ENCODE measurements at places on chromosomes 5 and 9. TPM values are rescaled to one million over a fixed set of nuclear protein-coding genes. Genes with fewer than 3 reads are reported as not detected.

The GARIN3 gene
- not detected for total RNA-seq

The SARDH gene
- total RNA-seq = 0.71 TPM

The SIT1 gene
- 218 TPM for total RNA-seq

The NOXA1 gene
- 0.80 TPM for total RNA-seq

The TXNDC15 gene
- total RNA-seq = 72.7 TPM

The PCDHGC5 gene
- total RNA-seq = not detected

The PCDHB9 gene
- not detected for total RNA-seq

The FCN2 gene
- total RNA-seq = not detected

The CTSL gene
- 3.9 TPM for total RNA-seq

The C7 gene
- not detected for total RNA-seq

The TLR4 gene
- not detected for total RNA-seq

The SLC4A9 gene
- total RNA-seq = 0.10 TPM

The PCDHA4 gene
- not detected for total RNA-seq

The IFNK gene
- total RNA-seq = not detected

The JAKMIP2 gene
- total RNA-seq = 6.3 TPM

The AJM1 gene
- 8.8 TPM for total RNA-seq

The PCDHGA9 gene
- 0.27 TPM for total RNA-seq

The TSPAN17 gene
- total RNA-seq = 56.1 TPM

The C5orf52 gene
- not detected for total RNA-seq

The NRARP gene
- 1.5 TPM for total RNA-seq

The QRFP gene
- not detected for total RNA-seq

The C5orf58 gene
- not detected for total RNA-seq

The PRSS3 gene
- not detected for total RNA-seq

The OGN gene
- total RNA-seq = not detected

The LCN1 gene
- not detected for total RNA-seq

The PHYHD1 gene
- total RNA-seq = 2.9 TPM

The BARX1 gene
- total RNA-seq = not detected

The GPR21 gene
- total RNA-seq = 0.32 TPM

The FOXD4 gene
- 0.20 TPM for total RNA-seq

The ACOT12 gene
- total RNA-seq = not detected

The IL3 gene
- 6.0 TPM for total RNA-seq

The PCA3 gene
- not detected for total RNA-seq

Data from T-helper 1 cell treated with Interleukin-12 subunit alpha and Interleukin-12 subunit beta and Interleukin-4 antibody, amounts not matched to agents 30 ng/mL and 1 ng/mL, for 36 hours (primary cell).